ENCODE measurements at places on chromosomes 13 and 19. TPM values are rescaled to one million over a fixed set of nuclear protein-coding genes. Genes with fewer than 3 reads are reported as not detected.

DNA sequence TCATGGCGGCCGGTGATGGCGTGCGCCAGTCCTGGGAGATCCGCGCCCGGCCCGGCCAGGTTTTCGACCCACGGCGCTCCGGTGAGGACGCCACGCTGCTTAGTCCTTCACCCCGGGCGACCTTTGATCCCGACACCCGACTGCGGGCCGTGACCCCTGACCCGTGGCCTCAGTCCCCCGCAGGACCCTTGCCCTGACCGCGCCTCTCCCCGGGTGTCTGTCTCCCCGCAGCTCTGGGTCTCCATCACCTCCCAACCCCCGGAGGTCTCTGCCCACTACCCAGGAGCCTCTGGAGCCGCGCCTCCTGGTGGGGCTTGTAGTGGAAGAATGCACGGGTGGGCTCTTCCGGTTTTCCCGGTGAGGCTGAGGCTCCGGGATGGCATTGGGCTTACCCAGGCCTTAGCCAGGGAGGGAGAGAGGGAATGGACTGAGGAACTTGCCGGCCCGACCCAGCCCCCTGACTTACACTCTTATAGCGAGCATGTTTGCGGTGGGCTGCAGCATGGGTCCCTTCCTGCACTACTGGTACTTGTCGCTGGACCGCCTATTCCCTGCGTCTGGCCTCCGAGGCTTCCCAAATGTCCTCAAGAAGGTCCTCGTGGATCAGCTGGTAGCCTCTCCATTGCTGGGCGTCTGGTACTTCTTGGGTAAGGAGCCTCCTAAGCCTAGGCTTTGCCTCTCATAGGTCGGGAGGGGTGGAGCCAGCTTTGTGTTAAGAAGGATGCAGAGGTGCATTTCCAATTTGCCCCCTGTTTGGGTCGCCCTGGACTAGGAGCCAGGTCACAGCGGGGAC, 566 bp downstream of the MPV17L2 start:
- DNase-seq = no peak

DNA sequence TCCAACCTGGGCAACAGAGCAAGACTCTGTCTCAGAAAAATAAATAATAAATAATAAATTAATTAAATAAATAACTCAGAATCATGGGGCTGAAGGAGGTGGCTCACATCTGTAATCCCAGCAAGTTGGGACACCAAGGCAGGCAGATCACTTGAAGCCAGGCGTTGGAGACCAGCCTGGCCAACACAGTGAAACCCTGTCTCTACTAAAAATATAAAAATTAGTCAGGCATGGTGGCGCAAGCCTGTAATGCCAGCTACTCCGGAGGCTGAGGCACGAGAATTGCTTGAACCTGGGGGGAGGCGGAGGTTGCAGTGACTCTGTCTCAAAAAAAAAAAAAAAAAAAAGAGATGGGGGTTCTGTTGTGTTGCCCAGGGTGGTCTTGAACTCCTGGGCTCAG, 7.2 kb downstream of the TMEM38A start:
- no peak for DNase-seq

DNA sequence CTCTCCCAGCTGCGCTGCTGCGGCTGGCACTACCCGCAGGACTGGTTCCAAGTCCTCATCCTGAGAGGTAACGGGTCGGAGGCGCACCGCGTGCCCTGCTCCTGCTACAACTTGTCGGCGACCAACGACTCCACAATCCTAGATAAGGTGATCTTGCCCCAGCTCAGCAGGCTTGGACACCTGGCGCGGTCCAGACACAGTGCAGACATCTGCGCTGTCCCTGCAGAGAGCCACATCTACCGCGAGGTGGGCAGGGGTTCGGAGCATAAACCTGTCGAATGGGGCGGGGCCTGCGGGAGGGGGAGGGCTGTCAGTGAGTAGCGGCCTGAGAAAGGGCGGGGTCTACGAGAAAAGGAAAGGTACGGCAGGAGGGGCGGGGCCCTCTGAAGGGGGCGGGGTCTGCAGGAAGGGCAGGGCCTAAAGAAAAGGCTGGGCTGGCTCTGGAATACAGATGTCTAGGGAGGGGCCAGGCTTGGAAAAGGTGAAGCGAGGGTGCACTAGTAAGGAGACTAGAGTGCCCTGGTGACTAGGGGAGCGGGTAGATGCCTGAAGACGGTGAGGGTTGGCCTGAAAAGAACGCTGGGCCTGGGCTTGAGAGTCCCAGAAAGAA, 3.6 kb downstream of the CD37 start:
- peak; percentile 85 for DNase-seq

Gene ZNF492
- polyA plus RNA-seq = 3.6 TPM

Measured in renal pelvis (tissue), 12 donors.